NCI-H226 (cell line): ENCODE measurements at places on chromosomes 1 and 21.

GRCh38 chr1:62810420-62811274 lies 26.7 kb downstream of the ATG4C start:
- DNase-seq, result no peak

DNA sequence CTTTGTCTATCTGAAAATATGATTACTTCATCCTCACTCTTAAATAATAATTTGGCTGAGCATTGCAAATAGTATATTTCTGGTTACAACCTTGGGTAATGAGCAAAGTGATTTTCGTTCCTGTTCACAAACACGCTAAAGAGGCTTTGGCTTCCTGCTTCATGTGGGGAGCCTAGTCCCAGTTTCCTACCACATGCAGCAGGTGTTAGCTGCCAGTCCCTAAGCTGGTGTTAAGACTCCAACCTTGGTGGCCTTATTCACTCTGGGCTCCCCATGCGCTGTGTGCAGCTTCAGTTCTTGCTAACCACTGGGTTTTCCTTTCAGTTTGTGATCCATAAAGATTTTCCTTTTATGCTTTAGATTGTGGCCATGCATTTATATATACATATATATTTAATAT lies 56.7 kb upstream of the BARHL2 start:
- no peak for DNase-seq

GRCh38 chr1:220013497-220013896 lies 32.8 kb downstream of the EPRS1 start:
- no peak for DNase-seq

GRCh38 chr1:234535218-234535617 lies 56.2 kb upstream of the TARBP1 start:
- DNase-seq, result no peak

GRCh38 chr1:60994369-60994768 lies 88.0 kb upstream of the NFIA start:
- DNase-seq, result no peak

DNA sequence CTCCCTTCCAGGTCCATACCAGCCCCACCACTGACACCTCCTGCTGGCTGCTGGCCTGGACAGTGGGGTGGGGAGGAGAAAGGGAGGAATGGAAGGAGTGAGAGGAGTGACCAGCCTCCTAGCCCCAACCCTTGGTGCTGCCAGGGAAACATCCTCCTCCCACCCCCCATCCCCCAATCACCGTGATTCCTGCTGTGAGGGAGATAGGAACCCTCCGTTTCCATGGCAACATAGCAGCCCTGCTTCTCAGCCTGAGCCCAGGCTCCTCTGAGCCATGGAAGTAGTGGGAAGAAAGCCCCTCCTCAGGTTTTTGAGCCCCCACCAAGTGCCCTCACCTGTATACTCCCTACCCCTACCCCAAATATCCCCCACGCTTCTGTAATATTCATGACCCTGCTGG lies 44.4 kb upstream of the SCMH1 start:
- no peak for DNase-seq

- DNase-seq, result no peak
These were observed 31.3 kb upstream of the ROR1 start for GRCh38 chr1:63742526-63742925.

DNA sequence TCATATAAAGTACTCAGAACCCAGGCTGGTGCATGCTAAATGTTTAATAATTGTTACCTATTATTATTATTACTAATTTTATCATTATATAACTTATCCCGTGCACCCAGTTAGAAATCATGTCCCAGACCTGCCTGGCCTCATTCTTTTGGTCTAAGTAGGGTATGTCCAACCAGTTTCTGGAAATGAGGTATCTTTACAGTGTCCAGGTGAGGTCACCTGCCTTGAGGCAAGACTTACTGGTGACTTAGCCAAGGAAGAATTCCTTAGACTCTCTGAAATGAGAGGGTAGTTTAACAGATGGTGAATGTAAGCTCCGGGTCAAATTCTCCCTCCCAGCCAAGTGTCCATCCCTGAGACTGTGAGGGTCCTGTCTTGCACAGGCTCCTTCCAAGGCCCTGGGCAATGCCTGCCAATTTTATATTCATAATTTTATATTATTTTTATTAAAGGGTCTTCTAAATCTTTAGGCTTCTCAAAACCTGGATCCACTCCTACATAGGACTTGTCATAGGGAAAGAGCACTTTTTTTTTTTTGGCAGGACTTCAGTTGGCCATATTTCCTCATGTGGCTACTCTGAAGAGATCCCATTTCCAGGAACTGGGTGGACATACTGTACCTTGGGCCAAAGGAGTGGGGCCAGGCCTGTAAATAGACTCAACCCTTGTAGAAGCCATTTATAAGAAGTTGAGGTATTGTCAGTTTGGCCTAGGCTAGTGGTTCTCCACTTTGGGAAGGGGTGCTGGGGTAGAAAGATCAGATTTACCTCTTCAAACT lies 96.7 kb upstream of the KCNA3 start:
- no peak for DNase-seq

GRCh38 chr1:99264201-99265021 lies at the start of gene PLPPR4:
Gene PLPPR4 (plus strand): TSS chr1:99264492. CDS start chr1:99264594, 102 bp downstream.
- no peak for DNase-seq

- no peak for DNase-seq
These were observed 1.4 kb downstream of the WDR26 start for GRCh38 chr1:224433041-224433691.

DNA sequence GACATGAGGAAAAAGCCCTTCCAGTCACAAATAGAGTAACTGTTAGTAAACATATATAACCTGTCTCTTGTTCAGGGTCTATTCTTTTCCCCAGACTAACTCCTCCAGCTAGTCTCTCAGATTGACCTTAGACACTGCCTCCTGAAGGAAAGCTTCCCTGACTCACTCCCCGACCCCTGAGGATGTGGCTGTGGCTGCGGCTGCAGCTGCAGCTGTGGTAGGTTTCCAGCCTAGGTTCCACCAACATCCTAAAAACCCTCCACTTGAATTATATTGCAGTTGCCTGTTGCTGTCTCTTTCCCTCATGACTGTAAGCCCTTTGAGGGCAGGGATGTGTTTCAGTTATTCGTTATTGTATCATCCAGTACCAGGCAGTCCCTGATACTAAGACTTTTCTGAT lies 132.9 kb upstream of the C1orf21 start:
- DNase-seq, result no peak

DNA sequence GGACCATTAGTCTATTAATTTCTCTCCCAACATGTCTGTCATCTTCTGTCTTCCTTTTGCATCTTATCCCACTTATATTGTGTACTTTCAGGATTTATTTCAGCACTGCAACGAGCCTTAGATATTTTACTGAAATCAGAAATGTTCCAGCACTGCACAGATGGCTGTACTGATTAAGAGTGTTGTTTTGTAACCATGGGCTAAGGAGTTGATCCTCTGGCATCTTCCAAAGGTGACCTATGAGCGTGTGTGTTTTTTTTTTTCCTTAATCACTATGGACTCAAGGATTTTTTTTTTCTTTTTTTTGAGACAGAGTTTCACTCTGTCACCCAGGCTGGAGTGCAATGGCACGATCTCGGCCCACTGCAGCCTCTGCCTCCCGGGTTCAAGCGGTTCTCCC lies 7.1 kb upstream of the DDX59 start:
- no peak for DNase-seq

GRCh38 chr1:205988585-205988995 lies 14.6 kb downstream of the RAB7B start:
- DNase-seq, result no peak

DNA sequence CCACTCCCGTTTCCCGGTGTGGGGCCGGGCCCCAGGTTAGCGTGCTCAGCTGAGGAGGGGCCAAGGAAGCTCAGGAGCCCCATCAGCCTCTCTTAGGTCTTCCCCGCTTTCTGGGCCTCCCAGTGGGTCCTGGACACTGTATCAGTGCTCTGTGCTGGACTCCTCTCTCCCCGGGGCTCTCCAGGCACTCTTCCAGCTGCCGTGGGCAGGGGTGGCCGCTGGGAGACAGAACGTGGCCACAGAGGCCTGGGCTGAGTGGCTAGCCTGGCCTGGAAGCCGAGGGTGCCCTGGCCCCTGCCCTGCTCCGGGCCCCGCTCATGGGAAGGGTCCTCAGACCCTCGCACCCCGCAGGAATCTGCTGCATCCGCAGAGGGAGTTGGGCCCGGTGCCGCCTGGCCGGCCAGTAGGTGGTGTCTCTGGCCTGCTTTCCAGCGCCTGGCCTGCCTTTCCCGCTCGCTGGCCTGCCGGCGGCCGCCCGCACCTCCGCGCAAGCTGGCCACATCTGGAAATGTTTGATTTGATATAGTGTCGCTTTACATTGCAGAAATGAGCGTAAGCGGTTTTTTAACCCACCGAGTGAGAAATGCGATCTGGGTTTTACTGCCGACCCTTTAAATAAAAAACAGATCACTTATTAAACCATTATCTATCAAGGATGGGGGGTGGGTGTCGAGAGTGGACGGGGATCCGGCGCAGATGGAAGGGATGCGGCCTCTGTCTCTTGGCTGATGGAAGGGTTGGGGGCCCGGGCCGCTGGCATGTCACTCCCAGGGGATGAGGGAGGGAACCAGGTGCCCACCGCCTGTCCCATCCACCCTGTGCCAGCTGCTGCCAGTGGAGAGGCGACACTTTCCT lies 74.4 kb upstream of the TTC34 start:
- DNase-seq, result no peak

GRCh38 chr1:153936011-153936802 lies 10.3 kb downstream of the DENND4B start:
- DNase-seq, result no peak

GRCh38 chr21:42130441-42130840 lies 59.3 kb downstream of the UMODL1 start:
- no peak for DNase-seq

- DNase-seq, result peak; percentile 77
These were observed 42.7 kb downstream of the ITSN1 start for GRCh38 chr21:33684923-33685560.

DNA sequence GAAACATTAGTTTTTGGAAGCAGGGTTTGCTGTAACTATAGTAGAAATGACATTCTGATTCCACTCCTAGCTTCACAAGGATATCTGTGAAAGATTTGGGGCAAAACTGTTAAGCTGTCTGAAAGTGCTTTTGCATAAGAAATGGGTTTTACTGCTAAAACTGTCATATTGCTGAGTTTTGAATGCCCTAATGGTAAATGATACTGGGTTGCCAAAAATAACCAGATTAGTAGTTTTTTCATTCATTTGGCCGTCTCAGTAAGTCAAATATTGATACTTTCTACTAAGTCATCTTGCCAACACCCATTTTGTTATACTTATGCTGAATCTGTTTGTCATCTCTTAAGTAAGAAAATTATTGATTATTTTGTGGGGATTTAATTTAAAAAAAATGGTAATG lies 399 bp upstream of the PTPRC start:
- no peak for DNase-seq

DNA sequence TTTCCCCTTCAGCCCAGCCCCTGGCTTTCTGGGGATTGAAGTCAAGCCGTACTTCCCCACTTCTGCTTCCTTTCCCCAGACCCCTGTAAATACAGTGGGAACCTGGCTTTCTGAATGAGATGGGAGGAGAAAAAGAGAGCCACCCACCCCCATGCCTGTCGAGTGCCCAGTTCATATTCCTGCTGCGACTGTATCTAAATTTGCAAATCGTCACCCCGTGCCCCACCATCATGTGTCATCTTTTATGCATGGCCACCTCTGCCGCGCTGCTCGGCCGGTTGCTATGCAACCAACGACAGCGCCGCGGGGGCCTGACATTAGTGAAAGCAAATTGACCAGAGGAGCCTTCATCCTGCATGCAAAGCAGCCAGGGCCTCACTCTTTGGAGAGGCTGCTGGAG lies 143.0 kb downstream of the ELAVL4 start:
- no peak for DNase-seq

DNA sequence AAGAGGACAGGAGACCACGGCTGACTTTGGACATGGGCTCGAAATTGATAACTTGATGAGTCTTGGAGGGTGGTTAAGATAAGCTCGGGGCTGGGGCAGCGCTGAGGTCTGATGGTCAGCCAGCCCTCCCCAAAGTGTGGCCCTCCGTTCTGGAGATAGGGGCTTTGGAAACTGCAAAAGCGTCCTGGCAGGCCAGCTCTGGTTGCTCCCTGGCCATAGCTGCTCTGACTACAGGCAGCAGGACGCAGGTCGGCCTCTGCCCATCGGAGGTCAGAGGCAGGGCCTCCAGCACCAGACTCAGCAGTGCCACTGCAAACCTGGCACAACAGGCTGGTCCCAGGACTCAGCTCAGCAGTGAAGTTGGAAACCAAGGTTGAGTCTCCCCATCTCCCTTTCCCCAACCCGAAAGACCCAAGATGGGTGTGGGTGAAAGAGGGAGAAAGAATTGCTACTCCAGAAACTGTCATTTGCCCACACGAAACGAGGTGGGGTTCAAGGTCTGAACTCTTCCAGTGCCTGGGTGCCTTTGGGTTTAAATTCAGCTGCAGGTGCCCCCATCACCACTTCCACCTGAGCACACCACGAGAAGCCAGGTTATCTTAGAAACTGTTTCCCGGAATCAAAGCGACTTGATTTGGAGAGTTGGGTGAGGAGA lies 4.8 kb downstream of the SIM2 start:
- no peak for DNase-seq

- DNase-seq, result no peak
These were observed 56.3 kb upstream of the NEK2 start for GRCh38 chr1:211731456-211732292.

DNA sequence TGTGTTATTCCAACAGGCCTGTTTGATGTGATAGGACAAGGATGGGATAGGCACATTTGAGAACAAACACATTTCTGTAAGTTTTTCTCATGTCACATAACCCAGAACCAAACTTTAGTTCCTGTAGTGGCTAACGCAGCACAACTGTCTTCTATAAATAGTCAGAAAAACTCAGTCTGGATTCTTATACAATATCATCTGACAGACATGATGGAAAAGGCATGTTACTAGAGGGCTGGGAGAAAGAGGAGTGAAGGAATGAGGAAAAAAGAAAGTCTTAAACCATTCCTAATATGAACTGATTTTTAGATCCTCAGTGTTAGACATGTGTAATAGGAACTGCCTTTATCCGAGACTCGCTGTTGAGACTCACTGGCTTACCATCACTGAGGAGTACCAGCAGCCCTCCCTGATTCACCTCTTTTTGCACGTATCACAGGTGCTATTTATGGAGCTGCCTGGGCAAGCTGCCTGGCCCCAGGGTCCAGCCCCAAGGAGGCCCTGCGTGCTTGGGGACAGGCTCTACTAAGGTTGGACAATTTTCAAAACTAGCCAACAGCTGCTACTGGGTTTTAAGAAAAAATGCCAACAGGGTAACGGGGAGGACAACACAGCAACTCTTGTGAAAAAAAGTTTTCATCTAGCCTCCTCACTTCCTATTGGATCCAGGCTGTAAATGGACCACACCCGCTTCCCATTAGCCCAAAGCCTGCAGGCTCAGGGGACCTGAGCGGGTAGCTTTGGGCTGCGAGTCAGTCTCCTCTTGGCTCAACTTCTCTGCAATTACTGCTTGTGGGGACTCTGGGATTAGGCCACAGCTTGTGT lies 30.7 kb upstream of the SERBP1 start:
- DNase-seq, result no peak

DNA sequence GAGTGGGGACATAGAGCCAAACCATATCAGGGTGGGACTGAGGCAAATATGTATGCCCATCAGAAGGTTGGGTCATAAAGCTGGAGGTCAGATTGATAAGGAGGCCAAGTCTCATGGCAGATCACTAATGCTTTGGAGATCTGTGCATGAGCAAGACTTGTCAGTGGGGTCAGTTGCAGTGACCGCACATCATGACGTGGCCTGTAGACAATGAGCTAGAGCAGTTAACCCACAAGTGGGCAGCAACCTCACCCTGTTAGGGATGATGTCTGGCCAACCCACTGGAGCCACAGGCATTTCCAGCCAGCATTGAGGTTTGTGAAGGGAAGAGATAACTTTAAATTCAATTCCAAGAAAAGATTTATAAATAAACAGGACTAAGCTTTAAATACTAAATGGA lies 66.7 kb downstream of the XCL1 start:
- DNase-seq, result no peak

GRCh38 chr1:21278208-21278859 lies 11.9 kb downstream of the ECE1 start:
- DNase-seq, result no peak
